ENCODE measurements at places on chromosomes 5 and 9.

DNA sequence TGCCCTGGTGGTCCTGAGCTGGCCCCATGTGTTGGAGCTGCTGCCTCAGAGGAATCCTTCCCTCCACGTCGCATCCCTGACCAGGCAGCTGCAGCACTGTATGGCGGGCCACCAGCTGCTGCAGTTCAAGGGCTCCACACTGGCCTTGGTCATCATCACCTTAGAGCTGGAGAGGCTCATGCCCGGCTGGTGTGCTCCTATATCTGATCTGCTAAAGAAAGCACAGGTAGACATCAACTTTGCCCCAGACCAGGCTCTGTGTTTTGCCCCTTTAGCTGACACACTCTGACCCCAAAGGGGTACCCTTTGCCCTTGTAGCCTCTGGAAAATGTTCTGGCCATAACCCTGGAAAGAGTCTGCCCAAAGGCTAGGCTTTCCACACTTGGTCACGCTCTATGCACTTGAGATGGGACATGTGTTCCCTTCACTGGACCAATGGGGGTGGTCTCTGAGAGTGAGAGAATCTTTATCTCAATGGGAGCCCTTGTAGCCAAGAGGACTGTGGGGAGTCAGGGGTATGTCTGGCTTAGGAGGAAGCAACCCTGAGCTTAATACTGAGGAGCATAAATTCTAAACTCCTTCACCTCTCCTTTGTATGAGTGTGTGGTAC, 4.8 kb downstream of the CCNI2 start:
- no peak for DNase-seq

DNA sequence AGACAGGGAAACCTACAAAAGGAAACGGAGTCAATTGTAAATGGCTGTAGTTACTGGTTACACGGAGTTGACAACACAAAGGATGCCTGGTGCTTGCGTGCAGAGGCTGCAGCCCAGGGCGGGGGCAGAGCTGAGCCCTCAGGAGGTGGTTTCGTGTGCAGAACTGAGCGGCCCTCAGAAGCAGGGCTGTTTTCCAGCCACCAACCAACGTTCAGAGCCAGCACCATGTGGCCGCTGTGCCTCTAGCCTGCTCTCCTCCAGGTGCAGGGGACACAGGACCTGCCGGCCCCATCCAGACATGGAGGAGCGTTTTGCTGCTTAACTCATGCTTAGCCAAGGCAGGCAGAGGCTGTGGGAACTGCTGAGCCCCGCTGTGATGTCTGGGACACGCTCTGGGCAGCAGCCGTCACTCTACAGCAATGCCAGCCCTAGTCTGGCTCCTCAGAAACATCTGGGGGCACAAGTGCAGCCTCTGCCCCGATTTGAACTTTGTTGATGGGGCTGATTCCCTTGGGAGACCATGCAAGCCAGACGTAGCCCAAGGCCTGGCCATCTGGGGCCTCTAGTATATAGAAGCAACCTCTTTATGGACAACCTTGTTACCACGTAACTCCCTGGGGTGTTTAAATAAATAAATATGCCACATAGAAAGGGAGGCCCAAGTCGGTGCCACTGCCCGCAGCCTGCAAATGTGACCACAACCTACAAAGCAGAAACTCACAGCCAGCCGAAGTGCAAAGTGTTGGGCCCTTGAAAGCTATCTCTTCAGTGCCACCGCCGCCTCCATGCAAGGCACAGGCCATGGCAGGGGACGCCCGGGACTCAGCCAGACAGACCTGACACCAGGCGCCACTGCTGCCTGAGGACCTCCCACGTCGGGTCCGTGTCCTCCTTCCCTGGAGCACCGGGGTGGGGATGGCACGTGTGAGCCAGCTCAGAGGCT, 42.1 kb downstream of the NKD2 start:
- no peak for DNase-seq

GRCh38 chr9:138024131-138024530, 146.5 kb downstream of the CACNA1B start:
- DNase-seq = no peak

DNA sequence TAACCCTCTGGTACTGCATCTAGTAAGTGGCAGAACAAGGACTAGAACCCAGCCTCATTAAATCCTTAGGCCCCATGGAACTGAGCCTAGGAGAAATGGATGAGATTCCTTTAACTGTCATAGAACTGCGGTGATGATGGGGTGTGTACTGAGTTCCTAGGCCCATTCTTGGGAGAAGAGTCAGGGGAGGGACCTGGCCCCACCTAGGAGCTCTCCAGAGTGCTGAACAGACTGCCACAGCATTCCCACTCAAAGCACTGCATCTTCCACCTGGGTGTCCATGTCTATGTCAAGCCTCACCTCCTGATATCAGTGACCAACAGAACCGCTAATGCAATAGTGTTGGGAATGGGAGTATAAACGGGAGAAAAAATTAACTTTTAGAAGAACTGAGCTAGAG, 36.6 kb downstream of the TTLL11 start:
- DNase-seq = no peak

GRCh38 chr5:147095740-147096139, 139.1 kb upstream of the STK32A start:
- DNase-seq = no peak

- no peak for DNase-seq
These were observed 51.1 kb downstream of the C9orf50 start for GRCh38 chr9:129569502-129570449.

DNA sequence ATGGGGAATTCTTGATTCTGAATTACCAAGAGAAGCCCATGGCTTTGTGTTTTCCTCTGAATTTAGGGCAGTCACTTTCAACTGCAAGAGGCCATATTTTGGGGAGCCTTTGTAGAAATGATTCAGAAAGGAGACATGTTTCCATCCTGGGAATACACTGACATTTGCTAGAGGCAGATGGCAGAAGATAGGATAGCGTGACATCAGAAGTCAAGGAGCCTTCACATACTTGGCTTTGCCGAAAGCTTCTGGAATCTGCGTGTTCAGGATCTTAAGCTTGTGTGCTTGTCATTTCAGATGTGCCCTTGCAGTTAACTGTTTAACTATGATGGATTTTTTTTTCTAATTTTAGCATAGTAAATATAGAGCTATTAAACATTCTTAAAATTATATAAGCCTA, 296.2 kb downstream of the ARHGEF28 start:
- DNase-seq = no peak

DNA sequence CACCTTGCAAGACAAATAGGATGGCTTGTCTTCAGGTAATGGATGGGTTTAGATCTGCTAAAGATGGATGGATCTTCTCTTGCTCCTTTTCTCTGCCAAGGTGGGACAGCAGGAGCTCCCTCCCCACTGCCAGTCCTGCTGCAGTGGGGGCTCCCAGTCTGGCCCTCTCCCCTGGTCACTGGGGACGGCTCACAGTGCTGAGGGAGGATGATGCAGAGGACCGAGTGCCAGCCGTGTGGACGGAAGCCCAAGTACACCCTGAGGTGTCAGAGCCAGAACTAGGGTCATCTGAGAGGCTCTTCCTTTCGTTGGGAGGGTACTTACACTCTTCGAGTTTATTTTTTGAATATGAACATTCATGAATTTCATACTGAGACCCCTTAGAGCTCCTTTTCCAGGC, 5.7 kb downstream of the CCDC69 start:
- no peak for DNase-seq

- no peak for DNase-seq
These were observed 43.7 kb upstream of the TRPC7 start for GRCh38 chr5:136409000-136409399.

- DNase-seq = no peak
These were observed 28.4 kb downstream of the SYK start for GRCh38 chr9:90830051-90830450.

GRCh38 chr5:6570530-6570929, 62.3 kb downstream of the NSUN2 start:
- no peak for DNase-seq

GRCh38 chr9:4077499-4078102, 222.3 kb downstream of the GLIS3 start:
- DNase-seq = no peak

GRCh38 chr5:164581889-164582288, 1076.5 kb downstream of the MAT2B start:
- DNase-seq = no peak

- DNase-seq = no peak
These were observed 58.1 kb upstream of the SLC30A5 start for GRCh38 chr5:69035665-69036064.

GRCh38 chr9:113416149-113416721, 5.7 kb downstream of the C9orf43 start:
- DNase-seq = no peak

- no peak for DNase-seq
These were observed 444.9 kb downstream of the DMAC1 start for GRCh38 chr9:7354704-7355103.

- DNase-seq = no peak
These were observed 635.4 kb downstream of the NR2F1-AS1 start for GRCh38 chr5:92945605-92946097.

DNA sequence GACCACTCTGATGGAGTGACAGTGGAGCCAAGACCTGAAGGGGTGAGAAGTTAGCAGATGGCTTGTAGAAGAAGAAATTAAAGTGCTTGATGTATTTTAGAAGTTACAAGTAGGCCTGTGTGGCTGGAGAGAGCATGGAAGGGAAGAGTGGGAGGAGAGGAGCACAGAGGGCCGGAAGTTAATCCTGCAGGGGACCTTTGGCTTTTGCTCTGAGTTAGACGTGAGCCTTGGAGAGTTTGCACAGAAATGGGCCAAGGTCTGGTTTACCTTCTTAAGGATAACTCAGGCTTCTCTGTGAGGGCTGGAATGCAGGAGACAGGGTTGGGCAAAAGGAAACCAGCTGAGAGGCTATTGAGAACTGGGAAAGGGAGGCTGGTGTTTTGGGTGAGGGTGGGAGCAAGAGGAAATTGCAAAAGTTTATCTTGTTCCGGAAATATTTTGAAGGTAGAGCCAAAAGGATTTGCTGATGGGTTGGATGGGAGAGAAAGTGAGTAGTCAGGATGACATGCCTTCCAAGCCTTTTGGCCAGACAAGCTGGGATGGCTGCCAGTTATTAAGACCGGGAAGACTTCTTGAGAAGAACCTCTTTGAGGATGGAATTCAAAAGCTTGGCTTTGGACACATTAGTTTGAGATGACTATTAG, 17.5 kb upstream of the F2RL1 start:
- no peak for DNase-seq

GRCh38 chr5:106134549-106134948, 1536.2 kb downstream of the EFNA5 start:
- no peak for DNase-seq

GRCh38 chr5:3594510-3595005, 1.1 kb upstream of the IRX1 start:
- DNase-seq = no peak

DNA sequence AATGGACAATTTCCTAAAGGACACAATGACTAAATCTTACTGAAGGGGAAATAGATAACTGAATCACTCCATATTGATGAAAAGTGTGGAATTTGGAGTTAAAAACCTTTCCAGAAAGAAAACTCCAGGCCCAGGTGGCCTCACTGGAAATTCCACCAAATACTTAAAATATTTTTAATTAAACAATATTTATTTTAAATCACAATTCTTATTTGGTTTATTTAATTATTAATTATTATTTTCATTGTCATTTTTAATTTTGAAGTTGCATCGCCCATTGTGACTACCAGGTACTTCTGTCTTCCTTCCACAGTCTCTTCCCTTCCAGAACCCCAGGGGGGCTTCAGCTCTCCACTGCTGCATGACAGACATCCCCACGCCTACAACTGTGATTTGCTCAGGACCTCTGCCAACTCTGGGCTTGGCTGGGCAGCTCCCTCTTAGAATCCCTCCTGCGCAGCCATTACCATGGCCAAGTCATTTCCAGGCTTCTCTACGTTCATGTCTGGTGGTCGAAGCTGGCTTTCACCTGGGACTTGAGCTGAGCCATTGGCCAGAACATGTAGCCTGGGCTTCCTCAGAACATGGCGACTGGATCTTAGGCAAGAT, 16.4 kb upstream of the GADD45G start:
- DNase-seq = no peak

GRCh38 chr5:160129841-160130240, 10.6 kb upstream of the PWWP2A start:
- DNase-seq = no peak

GRCh38 chr5:151770383-151771258, 1.1 kb upstream of the G3BP1 start:
- DNase-seq = peak; percentile 51

- DNase-seq = no peak
These were observed 8.9 kb downstream of the PHF2 start for GRCh38 chr9:93585259-93585658.

DNA sequence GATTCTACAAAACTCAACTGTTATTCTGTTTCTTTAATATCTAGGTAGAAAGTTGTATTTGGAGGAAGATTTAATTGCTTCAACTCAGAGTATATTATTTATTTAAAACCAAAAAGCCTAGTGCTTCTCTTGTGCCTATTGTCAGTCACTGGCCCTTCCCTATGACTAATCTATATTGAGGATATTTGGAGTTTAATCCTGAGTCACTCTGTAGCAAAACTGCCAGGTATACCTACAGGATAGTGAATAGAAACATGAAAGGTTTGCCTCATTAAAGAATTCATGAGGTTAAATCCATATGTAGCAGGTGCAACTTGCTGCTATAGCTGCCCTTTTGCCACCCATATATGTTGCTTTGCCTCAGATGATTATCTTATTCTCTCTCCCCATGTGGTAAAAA, 15.1 kb downstream of the PLK2 start:
- no peak for DNase-seq

DNA sequence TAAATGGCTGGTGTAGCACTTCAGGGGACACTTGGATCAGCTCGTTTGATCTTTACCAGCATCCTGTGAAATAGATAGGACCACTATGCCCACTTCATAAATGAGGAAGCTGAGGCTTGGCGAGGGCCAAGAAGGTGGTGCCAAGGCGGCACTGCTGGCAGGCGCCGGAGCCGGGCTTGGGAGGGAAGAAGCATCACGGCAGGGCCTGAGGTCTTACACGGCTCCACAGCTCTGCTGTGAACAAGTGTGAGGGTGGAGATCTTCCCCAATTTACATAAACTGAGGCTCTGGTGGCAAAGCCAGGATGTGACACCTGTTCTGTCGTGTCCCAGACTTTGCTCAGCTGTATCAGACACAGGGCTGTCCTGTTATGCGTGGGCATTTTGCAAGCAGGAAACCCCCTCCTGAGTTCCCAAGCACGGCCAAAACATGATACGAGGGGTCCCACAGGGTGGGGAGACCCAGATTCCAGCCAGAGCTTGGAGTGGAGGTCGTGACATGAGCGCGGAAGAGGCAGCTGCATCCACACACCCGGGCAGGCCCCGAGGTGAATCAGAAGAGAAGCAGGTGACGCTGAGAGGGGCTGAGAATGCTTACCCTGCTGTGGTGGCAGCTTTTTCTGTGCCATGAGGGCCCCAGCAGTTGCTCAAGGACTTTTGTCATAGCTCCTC, 117.5 kb upstream of the BOD1 start:
- no peak for DNase-seq

GRCh38 chr9:107906074-107906473, 416.5 kb upstream of the KLF4 start:
- no peak for DNase-seq

DNA sequence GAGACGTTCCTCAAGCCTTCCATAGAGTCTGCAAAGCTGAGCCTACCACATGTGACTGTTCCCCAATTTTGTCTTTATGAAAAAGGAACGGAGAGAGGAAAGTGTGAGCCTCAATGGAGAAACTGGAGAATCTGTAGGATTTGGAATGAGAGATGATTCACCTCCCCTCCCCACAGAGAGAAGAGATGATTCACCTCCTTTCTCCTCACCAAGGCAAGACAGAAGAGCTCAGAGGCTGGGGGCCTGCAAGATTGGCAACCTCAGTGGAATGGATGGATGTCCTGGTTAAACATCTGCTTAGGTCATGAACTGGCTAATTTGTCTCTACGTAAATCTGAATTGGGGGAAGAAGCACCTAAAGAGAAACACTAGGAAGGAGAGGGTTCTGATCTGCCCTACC, 17.0 kb upstream of the MOCS2 start:
- DNase-seq = no peak
